Glomerular endothelial cell (primary cell): ENCODE measurements at places on chromosomes 16 and 17. TPM values are rescaled to one million over a fixed set of nuclear protein-coding genes. Genes with fewer than 3 reads are reported as not detected.

Gene KRT40
- total RNA-seq: not detected in 2 replicates

Gene CRISPLD2
- 9.9 and 19.0 TPM in 2 replicates for total RNA-seq

Gene RCVRN
- total RNA-seq: not detected in 2 replicates

Gene TBC1D26
- not detected in 2 replicates for total RNA-seq

Gene CXCL16
- total RNA-seq: 18.0 and 18.5 TPM in 2 replicates

Gene CDYL2
- 34.1 and 39.7 TPM in 2 replicates for total RNA-seq

DNA sequence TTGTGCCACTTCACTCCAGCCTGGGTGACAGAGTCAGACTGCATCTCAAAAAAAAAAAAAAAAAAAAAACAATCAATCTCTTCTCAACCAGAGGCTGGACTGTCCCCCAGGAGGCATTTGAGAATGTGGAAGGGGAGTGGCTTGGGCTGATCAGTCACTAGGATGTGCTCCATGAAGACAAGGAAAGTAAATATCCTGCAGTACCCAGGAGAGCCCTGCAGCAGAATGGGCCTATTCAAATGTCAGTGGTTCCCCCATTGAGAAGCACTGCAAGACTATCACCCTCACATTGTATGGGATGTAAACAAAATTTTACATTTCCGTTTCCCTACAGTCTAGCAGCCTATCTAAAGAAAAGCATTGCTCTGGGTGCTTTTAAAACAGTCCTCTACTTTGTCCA lies 70.3 kb downstream of the DNAH9 start:
- no peak for DNase-seq
